ENCODE measurements at places on chromosomes 7 and 10.

- no peak for DNase-seq
These were observed 1377.4 kb downstream of the XPNPEP1 start for GRCh38 chr10:108545921-108546320.

DNA sequence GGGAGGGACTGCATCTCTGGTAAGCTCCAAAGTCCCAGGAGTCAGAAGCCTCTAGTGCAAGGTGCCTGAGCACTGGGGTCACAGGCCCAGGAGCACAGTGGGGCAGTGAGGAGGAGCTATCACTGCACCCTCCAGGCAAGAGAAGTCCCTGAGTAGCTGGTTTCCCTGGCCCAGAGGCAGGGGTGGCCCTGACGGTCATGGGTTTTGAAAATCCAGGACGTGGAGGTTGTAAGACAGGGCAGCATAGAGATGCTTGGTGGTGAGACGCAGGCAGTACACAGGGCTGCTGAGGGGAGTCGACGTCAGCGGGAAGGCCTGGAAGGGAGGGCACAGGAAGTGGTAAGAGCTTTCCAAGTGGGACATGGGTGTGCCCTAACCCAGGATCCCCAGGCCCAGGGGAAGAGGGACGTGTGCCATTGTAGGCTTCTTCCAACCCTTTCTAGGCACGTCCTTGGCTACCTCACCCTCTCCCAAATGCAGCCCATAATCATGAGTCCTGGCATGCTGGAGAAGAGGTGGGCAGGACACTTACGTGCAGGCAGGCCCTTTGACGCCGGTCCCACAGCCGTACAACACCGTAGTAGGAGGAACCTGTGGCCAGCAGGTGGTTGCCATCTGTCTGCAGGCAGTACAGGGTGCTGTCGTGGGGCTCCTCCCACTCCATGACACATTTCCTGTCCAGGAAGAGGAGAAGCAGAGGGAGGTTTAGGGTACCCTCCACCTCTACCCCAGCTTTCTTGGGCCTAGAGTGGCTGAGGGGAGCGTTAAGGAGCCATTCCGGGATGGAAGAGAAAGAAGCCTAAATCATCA lies 23.2 kb downstream of the DPCD start:
- no peak for DNase-seq

DNA sequence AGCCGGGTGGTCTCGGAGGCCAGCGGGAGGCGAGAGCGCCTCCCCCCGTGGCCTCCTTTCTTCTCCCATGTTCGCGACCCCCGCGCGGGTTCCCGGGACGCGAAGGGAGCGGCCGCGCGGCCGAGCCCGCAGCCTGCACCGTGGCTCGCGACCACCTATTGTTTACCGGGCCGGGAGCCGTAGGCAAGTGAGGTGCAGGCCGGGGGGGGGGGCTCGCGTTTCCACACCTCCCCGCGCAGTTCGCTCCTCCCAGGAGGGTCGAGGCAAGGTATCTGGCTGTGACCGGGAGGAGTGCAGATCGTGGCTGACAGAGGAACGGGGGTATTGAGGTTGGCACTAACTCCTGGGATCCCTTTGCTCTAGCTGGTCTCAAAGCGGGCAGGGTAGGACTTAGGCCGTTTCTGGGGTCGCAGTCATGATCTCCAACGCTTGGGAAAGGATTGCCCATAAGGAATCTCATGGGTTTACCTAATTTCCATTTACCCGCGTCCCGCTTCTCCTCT lies 734 bp downstream of the PTPN12 start:
- peak; percentile 25 for DNase-seq

DNA sequence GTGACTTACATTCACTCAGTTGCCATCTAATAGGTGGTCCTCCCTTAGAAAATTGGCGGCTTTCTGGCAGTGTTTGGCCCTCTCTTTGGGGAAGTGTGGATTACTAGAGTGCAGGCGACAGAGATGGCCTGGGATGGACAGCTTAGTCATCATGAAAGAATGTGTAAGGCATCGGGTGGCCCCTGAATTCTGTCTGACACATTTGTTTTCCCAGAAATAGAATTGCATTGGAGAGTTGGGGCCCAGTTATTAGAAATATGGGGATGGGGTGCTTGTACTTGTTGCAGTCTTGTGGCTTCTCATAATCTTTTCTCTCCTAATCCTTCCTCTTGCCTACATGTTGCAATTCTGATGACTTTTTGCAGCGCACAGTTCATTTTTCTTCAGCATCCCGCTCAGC lies 13.8 kb downstream of the TCF7L2 start:
- DNase-seq, result no peak

DNA sequence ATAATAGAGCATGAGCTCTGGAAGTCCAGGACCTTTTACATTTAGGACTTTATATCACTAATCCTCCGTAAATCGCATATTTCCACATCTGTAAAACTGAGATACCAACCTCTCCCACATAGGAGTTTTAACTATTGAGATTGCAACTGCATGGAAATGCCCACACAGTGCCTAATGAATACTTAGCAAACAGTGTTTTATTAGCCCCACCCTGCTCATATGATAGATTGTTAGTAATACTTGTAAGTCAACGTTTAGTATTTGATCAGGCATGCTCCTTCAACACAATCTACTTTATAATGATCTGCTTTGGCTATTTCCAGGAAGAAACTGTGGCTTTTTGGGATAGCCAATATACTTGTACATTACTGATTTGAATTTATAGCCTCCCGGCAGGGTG lies 8.5 kb downstream of the PDZD8 start:
- DNase-seq, result no peak

All from CD4-positive, alpha-beta memory T cell (primary cell).